ENCODE measurements at places on chromosomes 4 and X.

GRCh38 chrX:120291211-120291610 lies 20.1 kb downstream of the TMEM255A start:
- DNase-seq, result no peak

DNA sequence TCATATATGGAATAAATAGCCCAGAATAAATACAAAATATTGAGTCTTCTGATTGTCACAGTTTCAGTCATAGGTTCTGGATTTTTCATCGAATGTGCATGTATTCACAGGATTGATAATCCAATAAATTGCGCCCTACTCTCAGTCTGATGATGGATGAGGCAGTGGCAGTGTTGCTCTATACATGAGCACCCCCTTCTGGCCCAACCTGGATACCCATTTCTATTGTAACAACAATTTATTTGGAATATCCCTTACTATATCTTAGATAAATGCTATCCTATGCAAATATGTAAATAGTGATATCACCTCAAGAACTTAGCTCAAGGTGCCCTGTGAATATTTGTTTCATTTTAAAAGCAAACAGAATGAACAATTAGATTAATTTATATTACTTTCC lies 733.7 kb upstream of the PABPC4L start:
- no peak for DNase-seq

DNA sequence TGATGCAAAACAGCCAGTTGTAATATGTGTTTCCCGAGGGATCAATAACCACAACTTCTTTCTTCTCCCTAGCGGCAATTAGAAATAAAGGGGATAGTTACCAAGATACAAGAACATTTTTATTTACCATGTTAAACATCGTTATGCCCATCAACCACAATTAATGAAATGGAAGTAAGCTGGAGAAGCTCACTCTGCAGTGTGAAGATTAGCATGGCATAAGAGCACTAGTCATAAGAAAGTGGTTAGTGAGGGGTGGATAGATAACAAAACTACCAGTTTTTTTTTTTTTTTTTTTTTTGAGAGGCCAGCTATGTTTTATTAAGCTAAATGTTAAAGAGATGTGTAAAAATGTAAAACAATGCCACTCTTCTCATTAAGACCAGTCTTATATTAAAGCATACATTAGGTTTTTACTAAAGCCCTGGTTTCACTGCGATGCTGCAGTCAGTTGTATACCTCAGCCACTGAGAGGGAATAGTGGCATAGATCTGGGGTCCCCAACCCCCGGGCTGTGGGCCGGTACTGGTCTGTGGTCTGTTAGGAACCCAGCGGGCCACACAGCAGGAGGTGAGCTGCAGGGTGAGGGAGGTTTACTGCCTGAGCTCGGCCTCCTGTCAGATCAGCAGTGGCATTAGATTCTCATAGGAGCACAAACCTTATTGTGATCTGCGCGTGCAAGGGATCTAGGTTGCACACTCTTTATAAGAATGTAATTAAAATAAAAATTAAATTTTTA lies 27.9 kb upstream of the NFXL1 start:
- no peak for DNase-seq

DNA sequence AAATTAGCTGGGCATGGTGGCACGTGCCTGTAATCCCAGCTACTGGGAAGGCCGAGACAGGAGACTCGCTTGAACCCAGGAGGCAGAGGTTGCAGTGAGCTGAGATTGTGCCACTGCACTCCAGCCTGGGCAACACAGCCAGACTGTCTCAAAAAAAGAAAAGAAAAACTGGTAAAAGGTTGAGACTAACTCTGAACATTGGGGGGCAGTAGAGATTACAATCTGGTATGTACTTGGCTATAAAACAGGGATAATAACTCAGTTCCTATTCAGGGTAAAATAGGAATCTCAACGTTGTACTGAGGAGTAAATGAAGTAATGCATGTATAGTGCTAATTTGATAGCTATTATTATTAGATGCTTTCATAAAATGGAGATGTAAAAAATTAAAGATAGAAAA lies 12.5 kb upstream of the KLF8 start:
- DNase-seq, result no peak

- DNase-seq, result no peak
Observed at GRCh38 chr4:152045807-152046571, 285.2 kb upstream of the GATB start.

DNA sequence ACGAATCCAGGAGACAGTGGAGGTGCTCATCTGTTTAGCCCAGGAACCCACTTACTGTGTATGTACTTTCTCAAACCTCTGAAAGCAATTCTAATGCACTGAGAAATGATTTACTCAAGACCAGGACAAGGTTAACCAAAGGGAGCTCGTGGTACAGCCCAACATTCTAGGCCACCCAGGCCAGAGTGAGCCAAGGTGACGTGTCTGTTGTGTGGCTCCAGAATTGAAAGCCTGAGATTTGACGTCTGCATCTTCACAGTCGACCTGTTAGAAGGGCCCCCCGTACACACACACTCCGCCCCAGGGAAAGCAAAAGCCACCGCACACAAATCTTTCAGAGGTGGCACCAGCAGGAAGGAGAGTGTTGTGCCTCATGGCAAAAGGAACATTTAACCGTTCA lies 2.3 kb downstream of the MAP3K15 start:
- no peak for DNase-seq

GRCh38 chr4:74344031-74344430 lies 20.9 kb upstream of the EREG start:
- no peak for DNase-seq

- DNase-seq, result no peak
Observed at GRCh38 chr4:152994038-152994437, 57.9 kb downstream of the FHDC1 start.

DNA sequence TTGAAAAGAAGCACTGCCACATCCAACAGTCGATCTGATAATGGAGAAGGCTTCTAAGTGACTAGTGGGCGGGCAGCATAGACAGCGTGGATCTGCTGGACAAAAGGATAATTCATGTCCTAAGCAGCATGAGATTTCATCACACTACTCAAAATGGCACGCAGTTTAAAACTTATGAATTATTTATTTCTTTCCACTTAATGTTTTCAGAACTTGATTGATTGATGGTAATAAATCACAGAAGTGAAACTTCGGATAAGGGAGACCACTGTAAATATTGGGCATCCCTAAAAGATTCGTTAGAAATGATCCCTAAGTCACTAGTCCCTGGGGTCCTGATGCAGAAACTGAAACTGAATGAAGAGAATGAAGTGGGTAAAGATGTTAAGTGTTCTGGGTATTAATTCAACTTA lies 93.0 kb upstream of the ANK2 start:
- DNase-seq, result no peak

GRCh38 chr4:173507471-173508385 lies 22.3 kb downstream of the HAND2 start:
- DNase-seq, result no peak

DNA sequence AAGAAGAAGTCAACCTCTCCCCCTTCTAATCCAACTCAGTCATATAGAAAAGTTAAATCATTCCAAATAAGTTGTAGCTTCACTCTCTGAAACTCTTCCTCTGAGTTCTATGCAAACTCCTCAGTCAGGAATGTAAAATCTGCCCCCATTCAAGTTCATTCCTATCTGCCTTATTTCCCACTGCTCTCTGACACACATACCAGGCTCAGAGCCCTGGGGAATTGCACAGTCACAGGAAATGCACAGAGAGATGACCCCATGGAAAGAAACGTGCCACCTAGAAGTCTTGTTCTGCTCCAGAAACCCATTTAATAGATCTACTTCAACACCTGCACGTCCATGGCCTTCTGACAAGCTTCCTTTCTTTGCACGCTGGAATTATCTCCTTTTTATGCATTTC lies 236.0 kb upstream of the VCX3A start:
- no peak for DNase-seq

- DNase-seq, result no peak
Observed at GRCh38 chr4:36226430-36227227, 17.7 kb downstream of the ARAP2 start.

DNA sequence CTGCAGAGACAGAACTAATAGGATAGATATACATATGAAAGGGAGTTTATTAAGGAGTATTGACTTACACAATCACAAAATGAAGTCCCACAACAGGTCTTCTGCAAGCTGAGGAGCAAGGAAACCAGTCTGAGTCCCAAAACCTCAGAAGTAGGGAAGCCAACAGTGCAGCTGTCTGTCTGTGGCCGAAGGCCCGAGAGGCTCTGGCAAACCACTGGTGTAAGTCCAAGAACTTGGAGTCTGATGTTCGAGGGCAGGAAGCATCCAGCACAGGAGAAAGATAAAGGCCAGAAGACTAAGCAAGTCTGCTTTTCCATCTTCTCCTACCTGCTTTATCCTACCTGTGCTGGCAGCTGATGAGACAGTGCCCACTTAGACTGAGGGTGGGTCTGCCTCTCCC lies 89.6 kb downstream of the MXRA5 start:
- DNase-seq, result no peak

- no peak for DNase-seq
Observed at GRCh38 chr4:23788460-23788859, 101.4 kb downstream of the PPARGC1A start.

GRCh38 chr4:86054286-86055032 lies 305.4 kb downstream of the MAPK10 start:
- no peak for DNase-seq

DNA sequence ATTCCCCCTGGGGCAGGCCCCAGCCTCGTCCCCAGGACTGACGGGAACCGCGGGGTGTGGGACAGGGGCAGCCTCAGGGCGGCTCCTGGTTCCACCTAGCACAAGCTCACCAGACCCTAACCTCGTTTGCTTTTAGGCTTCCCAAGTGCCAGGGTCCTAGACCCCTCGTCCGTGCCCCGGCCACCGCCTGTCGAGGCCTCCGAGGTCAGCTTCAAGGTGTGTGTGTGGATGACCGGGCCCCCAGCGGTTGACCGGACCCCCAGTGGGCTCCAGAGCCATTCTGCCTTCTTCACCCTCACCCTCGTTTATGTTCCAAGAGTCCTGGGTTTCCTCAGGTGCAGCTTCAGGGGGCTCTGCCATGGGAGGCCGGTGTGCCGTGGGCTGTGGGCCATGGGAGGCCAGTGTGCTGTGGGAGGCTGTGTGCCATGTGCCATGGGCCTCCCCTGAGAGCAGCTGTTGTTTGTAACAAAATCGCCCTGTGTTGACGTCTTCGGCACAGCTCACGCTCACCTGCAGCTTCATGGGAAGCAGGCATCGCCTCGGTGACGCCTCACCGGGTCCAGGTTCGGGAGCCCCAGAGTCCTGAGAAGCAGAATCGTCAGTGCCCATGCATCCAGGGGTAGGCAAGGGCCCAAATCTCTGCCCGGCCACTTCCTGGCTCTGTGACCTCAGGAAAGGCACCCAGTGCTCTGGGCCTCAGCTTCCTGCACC lies 43.0 kb upstream of the HMX1 start:
- DNase-seq, result no peak

GRCh38 chr4:155878611-155879010 lies 12.5 kb upstream of the ASIC5 start:
- no peak for DNase-seq

- no peak for DNase-seq
Observed at GRCh38 chrX:93332329-93332728, 341.0 kb downstream of the NAP1L3 start.

DNA sequence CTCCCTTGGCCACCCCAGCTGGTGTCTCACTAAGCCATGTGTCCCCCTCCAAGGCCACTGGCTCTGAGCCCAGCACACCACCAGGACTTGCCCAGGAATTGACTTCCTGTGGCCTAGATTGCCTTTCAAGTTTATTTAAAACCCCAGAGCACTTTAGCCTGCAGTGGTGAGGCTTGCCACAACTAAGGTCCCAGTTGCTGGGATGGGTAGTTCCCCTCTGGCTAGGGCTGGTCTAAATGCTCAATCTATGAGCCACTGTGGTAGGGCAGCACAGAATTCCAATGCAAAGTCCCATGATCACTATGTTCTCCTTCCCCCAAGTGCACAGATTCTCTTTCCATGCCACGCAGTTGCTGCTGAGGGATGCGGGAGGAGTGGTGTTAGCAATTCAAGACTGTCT lies 61.1 kb upstream of the HCCS start:
- no peak for DNase-seq

DNA sequence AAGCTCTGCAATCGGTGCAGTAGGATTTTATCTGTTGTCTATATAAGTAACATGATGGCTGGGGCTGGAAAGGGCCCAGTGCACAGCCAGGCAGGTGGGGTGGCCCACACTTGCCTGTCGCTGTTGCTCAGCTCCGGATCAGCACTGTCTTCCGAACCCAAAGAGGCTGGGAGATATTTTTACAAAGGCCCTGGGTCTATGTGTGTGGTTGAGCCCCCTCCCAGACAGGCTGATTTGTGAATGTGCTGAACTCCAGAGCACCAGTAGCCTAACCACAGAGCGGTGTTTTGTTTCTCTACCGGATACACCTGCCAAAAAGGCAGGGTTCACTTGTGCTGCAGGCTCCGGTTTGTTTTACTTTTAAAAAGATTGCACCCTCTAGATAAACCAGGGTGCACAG lies 33.5 kb upstream of the CHRNA9 start:
- DNase-seq, result peak; percentile 44

GRCh38 chr4:93573285-93573684 lies 255.3 kb upstream of the ATOH1 start:
- no peak for DNase-seq

DNA sequence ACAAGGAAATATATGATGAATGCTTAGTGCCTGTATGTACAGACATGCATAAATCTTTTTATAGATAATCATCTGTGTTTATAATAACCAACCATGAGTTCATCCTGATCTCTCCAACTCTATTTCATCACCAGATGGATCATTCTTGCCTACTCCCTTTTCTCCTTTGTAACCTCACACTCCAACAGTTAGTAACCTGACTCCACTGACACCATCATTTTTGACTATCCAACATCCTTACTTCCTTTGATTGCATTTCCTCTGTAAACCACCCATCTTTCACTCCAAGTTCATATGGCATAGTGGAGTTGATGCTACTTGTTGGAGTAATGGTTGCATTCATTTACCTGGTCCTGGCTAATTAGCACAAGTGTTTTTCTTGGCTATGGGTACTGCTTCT lies 170.6 kb downstream of the ZNF330 start:
- DNase-seq, result no peak

- DNase-seq, result no peak
Observed at GRCh38 chr4:617644-618641, 7.4 kb upstream of the PDE6B start.

DNA sequence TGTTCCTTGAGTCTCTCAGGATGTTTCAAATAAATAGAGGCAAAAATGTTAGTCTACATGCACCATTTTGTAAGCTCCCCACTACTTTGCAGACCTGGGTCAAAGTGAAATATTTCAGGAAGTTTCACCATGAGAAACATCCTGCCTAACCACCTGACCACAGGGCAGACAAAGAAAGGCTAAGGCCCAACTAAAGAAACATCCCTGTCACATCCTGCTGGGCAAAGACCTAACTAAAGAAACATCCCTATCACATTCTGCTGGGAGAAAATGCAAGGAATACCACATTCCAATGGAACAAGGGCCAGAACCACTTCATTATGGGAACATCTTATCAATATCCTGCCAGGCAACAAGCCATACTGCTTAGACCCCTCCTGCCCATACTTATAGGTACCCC lies 1303.4 kb downstream of the TECRL start:
- no peak for DNase-seq

All from effector memory CD4-positive, alpha-beta T cell (primary cell).